ENCODE measurements at places on chromosomes 13 and 19.

GRCh38 chr13:74449811-74450524, 315.8 kb upstream of the KLF12 start:
- DNase-seq: no peak

GRCh38 chr13:51270623-51271415, 48.6 kb downstream of the FAM124A start:
- DNase-seq: no peak

DNA sequence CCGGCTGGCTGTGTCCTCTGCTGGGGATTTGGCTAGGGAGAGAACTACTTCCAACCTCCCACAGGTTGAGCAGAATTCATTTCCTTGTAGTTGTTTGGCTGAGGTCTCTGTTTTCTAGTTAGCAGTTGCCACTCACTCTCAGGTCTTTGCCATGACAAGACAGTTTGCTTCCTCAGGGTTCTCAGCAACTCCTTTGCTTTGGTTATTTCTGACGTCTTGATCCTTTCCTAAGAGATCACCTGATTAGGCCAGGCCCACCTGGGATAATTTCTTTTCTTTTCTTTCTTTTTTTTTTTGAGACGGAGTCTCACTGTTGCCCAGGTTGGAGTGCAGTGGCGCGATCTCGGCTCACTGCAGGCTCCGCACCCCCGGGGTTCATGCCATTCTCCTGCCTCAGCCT, 9.4 kb upstream of the CACNG8 start:
- no peak for DNase-seq

DNA sequence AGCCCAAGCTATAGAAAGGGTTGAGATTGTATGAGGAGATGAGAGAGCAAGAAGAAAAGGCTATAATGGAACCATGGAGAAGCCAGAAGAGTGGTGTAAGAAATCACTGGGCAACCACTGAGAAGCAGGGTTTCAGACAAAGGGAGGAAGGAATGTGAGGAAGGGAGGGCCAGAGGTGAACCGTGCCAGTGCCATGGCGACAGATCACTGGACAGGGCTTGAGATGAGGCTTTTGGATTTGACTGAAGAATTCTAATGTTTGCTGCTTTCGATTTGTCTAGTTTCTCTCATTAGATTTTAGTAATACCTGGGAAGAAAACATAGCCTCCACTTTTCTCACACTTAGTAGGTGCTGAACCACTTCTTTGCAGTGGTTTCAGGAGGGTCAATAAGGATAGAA, 6.3 kb upstream of the GPR183 start:
- DNase-seq: peak; percentile 40

- no peak for DNase-seq
Measured at GRCh38 chr13:35629026-35629425, 152.5 kb upstream of the MAB21L1 start.

- no peak for DNase-seq
Measured at GRCh38 chr19:5042556-5042955, 73.6 kb downstream of the KDM4B start.

DNA sequence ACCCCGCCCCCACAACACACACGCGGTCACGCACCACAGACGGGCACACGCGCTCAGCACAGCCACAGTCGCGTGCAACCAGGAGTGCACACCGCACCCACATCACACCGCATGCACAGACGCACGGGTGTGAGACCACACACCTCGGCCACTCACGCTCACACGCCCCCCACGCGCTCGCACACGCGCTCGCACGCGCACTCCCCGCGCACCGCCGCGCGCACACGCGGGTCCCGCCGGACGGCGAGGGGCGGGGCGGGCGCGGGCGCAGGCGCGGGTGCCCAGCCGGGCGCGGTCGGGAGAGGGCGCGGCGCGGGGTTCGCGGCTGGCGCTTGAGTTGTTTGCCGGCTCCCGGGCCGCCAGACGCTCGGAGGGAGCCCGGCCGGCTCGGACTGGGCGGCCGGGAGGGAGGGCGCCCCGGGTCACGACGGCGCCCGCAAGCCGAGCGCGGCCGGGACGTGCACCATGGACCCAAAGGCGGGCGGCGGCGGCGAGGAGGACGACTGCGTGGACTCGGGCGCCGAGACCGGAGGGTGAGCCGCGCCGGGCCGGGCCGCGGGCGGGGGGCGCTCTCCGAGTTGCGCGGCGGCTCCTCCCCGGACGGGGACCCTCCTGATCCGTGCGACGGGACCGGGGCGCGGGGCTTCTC, at the start of gene FAM124A:
FAM124A (plus strand) TSS at position 362 of the 649 bp plus-strand sequence; CDS start at position 466, 104 bp downstream.
- peak; percentile 6 for DNase-seq

- DNase-seq: no peak
Measured at GRCh38 chr13:94620286-94620896, 18.7 kb downstream of the GPR180 start.

GRCh38 chr19:31648347-31648746, 299.1 kb upstream of the TSHZ3 start:
- peak; percentile 44 for DNase-seq

DNA sequence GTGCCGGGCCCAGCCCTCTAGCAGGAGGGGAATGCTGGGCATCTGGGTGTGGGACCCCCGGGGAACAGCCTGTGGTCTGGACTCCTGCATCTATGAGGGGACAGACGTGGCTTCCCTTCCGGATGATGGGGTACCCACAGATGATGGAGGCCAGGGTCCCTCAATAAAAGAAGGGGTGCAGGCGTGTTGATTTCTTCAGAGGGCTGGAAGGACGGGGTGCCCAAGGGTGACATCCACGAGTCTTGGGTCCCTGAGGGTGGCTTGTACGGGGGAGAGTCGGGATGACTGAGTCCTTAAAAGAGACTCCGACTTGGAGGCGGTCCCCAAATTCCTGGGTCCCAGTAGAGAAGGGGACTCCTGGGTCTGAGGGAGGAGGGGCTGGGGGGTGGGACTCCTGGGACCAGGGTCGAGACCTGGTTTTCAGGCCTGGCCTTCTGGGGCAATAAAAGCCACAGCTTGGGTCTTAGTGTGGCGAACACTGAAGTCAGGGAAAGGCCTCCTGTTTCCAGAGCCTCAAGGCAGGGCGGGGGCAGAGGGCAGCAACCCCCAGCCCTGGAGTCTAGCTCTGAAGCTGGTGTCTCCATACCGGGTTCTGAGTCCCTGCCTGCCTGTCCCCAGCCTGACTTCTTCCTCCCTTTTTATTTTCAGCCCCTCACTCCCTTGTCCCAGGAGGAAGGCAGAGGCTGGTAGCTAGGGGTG, 459 bp upstream of the GRIN2D start:
- DNase-seq: no peak

DNA sequence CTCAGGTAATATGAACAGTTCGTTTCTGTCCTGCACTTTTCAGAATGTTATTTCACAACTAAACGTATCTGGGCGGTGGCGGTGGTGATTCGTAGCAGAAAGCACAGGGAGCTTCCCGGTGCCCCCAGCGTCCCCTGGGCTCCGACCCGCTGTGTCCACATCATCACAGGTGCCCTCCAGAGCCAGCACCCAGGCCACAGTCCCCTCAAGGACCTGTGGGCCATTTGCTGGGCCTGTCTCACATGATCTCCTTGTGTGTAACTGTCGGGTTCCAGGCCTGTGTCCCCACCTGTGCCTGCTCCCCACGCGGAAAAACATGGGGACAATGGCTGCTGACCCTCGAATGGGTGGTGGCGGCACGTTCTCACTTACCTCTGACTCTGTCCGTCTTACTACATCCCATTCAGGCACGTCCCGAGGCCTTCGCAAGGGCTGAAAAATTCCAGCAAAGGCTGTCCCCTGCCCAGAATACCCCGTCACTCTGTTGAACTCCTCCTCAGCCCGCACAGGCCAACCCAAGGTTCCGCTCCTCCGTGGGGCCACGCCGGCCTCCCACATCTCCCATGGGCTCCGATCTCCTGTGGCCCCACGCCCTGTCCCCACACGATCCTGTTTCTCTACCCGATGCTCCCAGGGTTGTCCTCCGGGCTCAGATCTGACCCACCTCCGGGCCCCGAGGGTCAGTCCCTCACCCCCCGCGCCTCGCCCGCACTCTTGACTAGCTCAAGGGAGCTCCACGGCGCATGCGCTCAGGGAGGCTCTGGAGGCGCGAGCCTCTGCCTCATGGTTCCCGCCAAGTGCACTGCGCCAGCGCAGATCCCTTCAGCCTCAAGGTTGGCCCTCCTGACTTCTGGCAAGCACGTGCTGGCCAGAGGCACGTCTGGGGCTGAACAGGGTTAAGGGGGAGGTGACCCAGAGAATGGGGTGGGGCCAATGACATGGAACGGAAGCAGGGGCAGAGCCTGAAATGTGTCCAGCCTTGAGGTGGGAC, 21.2 kb downstream of the DEDD2 start:
- no peak for DNase-seq

GRCh38 chr13:93318534-93319254, 92.1 kb downstream of the GPC6 start:
- DNase-seq: no peak

- DNase-seq: peak; percentile 1
Measured at GRCh38 chr13:87827479-87827878, 156.3 kb downstream of the SLITRK5 start.

GRCh38 chr19:41753936-41754529, 1.3 kb upstream of the CEACAM6 start:
- peak; percentile 17 for DNase-seq

DNA sequence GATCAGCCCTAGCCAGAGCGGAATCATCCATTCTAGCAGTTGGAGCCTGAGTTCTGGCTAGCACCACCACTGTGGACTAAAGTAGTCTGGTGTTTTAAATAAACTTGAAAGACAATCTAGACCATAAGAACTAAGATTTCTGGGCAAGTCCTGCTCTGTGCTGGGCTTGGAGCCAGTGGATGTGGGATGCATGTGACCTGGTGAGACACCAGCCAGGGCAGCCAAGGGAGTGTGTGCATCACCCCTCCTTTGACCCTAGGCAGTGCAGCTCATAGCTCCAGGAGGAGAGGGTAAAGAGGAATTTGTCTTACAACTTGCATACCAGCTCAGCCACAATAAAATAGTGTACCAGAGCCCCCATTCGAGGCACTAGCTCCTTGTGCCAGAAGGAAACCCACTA, 21.0 kb downstream of the ITGBL1 start:
- DNase-seq: peak; percentile 92

- DNase-seq: peak; percentile 50
Measured at GRCh38 chr13:110312339-110313031, 5.4 kb downstream of the COL4A2 start.

DNA sequence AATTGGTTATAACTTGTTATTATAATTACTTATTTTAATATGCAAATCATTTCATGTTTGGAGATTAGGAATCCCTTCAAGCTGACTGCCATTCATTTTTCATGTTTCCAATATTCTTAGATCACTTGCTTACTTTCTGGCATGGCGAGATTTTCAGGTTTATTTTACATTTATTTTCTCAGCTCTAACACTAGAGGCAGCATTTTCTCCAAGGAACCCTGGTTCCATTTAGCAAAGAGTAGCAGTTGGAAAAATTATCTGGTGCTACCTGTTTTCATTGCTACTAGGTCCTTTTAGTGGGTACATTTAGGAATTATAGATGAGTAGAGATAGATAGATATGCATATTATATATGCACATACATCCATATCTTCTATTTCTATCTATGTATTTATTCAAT, 90.9 kb upstream of the TRPC4 start:
- no peak for DNase-seq

GRCh38 chr19:17294051-17294891, 9.0 kb downstream of the ABHD8 start:
- no peak for DNase-seq

DNA sequence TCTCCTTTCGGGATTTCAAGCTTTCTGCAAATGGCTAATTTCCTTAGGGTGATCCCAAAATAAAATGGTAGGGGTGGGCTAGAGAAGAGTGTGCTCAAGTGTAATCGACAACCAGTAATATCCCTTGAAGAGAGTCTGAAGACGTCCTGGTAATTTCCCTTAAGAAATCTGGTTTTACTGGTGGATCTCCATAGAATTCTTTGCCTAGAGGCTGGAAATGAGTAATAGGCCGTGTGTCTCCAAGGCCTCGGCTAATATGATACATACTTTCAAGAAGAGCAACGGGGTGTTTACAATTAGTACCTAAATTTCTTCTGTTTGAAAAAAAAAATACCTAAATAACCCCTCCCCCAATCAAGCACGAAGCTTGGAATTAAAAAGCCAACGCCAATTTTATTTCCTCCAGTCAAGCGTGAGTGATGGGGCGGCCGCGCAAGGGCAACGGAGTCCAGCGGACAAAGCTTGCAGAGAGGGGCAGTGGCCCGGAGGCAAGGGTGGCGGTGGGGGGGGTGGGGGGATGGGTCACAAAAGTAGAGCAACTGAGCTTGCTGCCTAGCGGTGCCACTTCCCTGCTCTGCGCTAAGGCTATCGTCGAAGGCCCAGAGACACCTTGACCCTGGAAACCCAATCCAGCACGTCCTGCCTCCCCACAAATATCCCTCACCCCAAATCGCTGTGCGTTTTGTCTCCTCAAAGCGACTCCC, 7.8 kb downstream of the SOX21 start:
- no peak for DNase-seq

- peak; percentile 78 for DNase-seq
Measured at GRCh38 chr13:33611121-33611805, 206.7 kb upstream of the RFC3 start.

DNA sequence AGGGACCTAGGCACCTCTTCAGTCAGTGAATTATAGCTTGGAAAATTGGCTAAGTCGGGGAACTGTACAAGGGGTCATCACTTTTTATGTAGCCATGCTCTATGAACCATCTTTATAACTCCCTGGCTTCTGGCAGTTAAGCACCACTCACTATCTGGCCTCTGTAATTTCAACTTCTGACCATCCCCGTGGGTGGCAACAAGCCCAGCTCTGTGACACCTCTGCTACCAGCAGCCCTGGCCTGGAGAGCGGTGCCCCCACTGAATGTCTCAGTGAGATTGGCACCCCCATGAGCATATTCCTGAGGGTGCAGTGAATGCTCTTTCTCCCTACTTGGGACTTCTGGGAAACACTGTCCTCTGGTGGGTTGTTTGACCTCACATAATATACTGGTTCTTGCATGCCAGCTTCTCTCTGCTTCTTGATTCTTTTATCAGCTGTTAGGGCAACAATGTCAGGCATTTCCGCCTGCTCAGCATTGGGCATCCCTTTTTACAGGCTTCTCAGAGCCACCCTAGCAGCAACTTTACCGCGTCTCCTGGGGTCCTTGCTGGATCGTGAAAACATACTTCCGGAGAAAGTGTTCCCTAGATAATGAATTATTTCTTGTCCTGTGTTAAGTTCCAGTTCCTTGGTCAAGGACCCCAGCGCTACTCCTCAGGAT, 10.4 kb downstream of the KL start:
- DNase-seq: peak; percentile 13

GRCh38 chr13:48853728-48854102, 122.0 kb upstream of the FNDC3A start:
- peak; percentile 61 for DNase-seq

GRCh38 chr19:53091413-53092254, 11.6 kb downstream of the ZNF160 start:
- DNase-seq: no peak

GRCh38 chr19:35935911-35936737, at the start of gene LRFN3:
TSS of gene LRFN3 (plus strand) at chr19:35936374. CDS start at chr19:35939426, 3,052 bp downstream.
- DNase-seq: peak; percentile 62

GRCh38 chr13:111006506-111007031, 91.7 kb upstream of the ANKRD10 start:
- peak; percentile 97 for DNase-seq

All from LHCN-M2 (cell line).